ENCODE measurements at places on chromosomes 1 and 21.

DNA sequence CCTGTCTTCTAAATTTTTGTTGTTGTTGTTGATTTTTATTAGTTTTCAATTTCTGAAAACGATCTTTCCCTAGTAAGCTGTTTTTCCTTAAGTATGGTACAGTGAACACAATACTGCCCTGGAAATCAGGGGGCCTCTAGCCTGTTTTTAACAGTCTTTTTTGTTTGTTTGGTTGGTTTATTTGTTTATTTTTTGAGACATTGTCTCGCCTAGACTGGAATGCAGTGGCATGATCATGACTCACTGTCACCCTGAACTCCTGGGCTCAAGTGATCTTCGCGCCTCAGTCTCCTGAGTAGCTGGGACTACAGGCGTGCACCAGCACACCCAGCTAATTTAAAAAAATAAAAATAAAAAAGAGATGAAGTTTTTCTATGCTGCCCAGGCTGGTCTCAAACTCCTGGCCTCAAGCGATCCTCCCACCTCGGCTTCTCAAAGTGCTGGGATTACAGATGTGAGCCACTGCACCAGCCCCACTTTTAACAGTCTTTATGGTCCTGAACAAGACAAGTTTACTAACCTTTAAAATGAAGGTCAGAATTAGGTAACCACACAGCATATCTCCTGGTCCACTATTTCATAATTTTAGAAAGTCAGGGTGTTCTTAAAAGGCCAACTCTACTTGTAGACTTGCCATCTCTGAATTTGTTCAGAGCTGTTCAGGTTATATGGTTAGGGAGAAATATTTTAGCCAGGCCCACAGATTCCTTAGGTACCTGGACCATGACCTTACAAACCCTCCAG, 35.4 kb downstream of the TBCE start:
- DNase-seq: no peak

GRCh38 chr1:48767975-48768510, 8.6 kb downstream of the BEND5 start:
- DNase-seq: no peak

DNA sequence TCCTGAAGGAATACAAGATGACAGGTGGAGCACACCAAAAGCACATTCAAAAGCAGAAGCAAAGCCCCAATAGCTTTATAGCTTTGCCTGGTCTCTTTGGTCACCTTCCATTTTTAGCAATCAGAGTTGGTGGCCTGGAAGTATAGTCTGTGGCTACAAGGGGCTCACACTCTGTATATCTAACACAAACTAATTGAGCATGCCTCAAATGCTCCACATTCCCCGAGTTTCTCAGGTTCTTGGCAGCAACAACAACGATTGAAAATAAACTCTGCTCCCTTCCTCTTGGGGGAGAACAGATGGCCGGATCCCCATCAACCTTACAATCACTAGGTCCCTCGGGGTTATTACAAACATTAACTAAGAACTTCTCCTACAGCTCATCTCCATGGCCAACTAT, 24.9 kb upstream of the TADA1 start:
- DNase-seq: no peak

DNA sequence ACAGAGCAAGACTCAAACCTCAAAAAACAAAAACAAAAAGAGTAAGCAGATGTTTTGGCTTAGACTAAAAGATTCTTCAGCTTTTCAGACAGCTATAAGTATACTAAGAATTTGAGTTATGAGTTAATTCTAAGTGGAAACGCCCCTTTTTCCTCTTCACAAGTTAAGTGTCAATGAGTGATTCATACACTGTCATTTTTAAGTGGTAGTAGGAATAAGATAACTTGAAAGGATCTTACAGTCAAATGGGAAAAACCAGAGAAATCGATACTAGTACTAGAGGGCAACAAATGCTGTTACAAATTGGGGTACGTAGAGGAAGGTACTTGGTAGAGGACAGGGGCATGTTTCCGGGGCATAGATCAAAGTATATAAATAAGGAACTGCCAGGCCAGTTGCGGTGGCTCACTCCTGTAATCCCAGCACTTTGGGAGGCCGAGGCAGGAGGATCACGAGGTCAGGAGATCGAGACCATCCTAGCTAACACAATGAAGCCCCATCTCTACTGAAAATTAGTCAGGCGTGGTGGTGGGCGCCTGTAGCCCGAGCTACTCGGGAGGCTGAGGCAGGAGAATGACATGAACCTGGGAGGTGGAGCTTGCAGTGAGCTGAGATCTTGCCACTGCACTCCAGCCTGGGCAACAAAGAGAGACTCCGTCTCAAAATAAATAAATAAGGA, 7.4 kb downstream of the H3-3A start:
- no peak for DNase-seq

Data from hematopoietic multipotent progenitor cell treated with erythropoietin and hydrocortisone succinate and interleukin-3 and kit ligand, for 17 days (in vitro differentiated cells).